ENCODE measurements at places on chromosomes 16 and 17.

DNA sequence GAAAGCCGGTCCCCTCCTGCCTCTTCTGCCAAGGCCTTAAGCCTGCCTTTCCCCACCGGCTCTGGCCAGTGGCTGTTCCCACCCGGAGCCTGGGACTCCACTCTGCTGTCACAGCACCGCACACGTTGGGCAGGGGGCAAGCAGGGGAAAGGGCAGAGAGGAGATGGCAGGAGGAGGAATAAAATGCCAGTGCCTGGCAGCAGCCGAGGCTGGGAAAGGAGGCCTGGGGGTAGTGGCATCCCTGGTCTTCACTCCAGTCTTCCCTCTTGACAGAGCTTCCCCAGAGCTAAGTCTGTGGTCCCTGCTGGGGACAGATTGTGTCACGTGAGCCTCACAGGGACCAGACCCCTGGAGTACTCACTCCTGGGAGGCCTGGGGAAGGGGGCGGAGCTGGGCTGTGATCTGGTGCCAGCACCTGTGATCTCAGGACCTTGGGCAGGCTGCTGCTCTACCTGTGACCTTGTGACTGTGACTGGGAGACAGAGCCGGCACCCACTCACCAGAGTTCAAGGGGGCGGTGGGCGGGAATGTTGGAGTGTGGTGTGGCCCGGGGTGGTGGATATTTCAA is 97.2 kb upstream of the GSE1 start:
- no peaks in the 10 kb centered on the region for H3K36me3 ChIP-seq
- no peak for DNase-seq
- H3K27ac ChIP-seq: peak overlapping the region; percentile 90
- no peak overlapping the region for H3K4me3 ChIP-seq

GRCh38 chr17:73562896-73563295 is 81.3 kb downstream of the SDK2 start:
- H3K4me1 ChIP-seq: peaks cover 6% of the 10 kb centered on the region
- no peak overlapping the region for H3K27ac ChIP-seq
- H3K4me3 ChIP-seq: no peak overlapping the region
- DNase-seq: peak; percentile 28
- no peaks in the 10 kb centered on the region for H3K36me3 ChIP-seq

DNA sequence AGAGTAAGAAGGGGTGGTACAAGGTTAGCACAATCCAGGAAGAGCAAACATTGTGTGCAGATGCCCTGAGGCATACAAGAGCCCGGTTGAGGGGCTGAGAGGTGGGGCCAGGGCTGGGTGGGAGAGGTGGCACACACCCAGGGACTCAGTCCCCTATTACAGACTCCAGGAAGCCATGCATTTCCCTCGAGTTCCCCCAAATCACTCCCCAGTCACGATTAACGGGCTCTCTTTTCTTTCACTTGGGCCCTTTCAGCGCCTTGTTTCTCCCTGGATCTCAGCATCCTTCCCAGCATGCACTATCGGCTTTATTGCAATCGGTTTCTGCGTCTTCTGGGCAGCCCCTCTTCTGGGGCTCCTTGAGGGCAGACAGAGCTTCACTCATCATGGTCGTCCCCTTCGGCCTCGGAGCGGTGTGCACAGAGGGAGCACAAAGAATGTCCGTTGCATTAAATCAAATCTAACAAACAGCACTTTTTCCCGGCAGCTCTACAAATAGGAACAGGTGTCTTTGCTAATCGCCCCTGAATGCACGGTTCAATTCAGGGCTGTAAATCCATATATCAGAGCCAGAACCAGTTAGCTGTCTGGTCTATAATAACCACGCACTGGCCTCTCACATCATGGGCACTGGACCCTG is 184.6 kb upstream of the HSBP1 start:
- peaks cover 34% of the 10 kb centered on the region for H3K27me3 ChIP-seq
- H3K4me3 ChIP-seq: no peak overlapping the region
- no peak overlapping the region for H3K27ac ChIP-seq
- DNase-seq: no peak

- H3K36me3 ChIP-seq: no peaks in the 10 kb centered on the region
- no peak overlapping the region for H3K27ac ChIP-seq
- H3K4me1 ChIP-seq: peaks cover 19% of the 10 kb centered on the region
Measured at GRCh38 chr17:66383333-66383732, 80.9 kb downstream of the PRKCA start.

GRCh38 chr16:30065943-30066760 is 592 bp downstream of the ALDOA start:
- H3K27ac ChIP-seq: peak overlapping the region; percentile 78
- H3K4me1 ChIP-seq: peaks cover 30% of the 10 kb centered on the region
- H3K4me3 ChIP-seq: peak overlapping the region; percentile 99
- DNase-seq: no peak
- no peaks in the 10 kb centered on the region for H3K27me3 ChIP-seq
- peaks cover 48% of the 10 kb centered on the region for H3K36me3 ChIP-seq

DNA sequence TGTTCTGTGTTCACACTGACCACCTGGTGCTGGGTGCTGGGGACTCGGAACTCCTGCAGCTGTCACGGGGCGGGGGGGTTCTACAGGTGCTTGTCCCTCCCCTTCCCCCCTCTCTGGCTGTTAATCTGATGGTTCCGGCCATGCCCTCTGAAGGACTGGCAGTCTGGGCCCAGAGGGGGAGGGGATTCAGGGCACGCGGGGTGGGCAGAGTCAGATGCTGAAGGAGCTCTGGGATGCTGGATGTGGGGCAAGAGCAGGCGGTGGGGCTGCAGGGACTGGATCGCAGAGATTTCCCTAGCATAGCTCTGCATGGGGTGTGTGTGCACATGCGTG is 5.4 kb upstream of the TBX21 start:
- H3K4me1 ChIP-seq: no peaks in the 10 kb centered on the region
- H3K27ac ChIP-seq: no peak overlapping the region
- no peak overlapping the region for H3K4me3 ChIP-seq

DNA sequence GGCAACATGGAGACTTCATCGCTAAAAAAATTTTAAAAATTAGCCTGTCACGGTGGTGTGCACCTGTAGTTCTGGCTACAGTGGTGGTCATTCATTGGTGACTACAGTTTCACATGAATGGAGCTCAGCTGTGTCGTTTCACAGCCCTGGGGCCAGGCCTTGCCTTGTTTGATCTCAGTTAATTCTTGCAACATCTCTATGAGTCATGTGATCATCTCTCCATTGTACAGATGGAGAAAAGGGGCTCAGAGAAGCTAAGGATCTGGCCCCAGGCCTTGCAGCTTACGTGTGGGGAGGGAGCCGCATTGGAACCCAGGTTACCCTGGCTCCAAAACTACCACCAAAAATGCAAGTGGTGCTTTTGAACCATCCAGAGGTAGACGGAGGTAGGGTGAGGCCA is 49.4 kb downstream of the GDE1 start:
- no peaks in the 10 kb centered on the region for H3K27me3 ChIP-seq
- no peak overlapping the region for H3K27ac ChIP-seq
- H3K4me1 ChIP-seq: no peaks in the 10 kb centered on the region
- H3K4me3 ChIP-seq: no peak overlapping the region
- no peak for DNase-seq
- H3K36me3 ChIP-seq: no peaks in the 10 kb centered on the region

- H3K4me3 ChIP-seq: no peak overlapping the region
- DNase-seq: no peak
- no peaks in the 10 kb centered on the region for H3K36me3 ChIP-seq
Measured at GRCh38 chr16:5903153-5903552, 805.6 kb upstream of the EEF2KMT start.

- no peak overlapping the region for H3K4me3 ChIP-seq
- H3K36me3 ChIP-seq: no peaks in the 10 kb centered on the region
- H3K27me3 ChIP-seq: peaks cover 12% of the 10 kb centered on the region
- no peaks in the 10 kb centered on the region for H3K4me1 ChIP-seq
Measured at GRCh38 chr17:13885550-13885949, 183.8 kb upstream of the COX10 start.

DNA sequence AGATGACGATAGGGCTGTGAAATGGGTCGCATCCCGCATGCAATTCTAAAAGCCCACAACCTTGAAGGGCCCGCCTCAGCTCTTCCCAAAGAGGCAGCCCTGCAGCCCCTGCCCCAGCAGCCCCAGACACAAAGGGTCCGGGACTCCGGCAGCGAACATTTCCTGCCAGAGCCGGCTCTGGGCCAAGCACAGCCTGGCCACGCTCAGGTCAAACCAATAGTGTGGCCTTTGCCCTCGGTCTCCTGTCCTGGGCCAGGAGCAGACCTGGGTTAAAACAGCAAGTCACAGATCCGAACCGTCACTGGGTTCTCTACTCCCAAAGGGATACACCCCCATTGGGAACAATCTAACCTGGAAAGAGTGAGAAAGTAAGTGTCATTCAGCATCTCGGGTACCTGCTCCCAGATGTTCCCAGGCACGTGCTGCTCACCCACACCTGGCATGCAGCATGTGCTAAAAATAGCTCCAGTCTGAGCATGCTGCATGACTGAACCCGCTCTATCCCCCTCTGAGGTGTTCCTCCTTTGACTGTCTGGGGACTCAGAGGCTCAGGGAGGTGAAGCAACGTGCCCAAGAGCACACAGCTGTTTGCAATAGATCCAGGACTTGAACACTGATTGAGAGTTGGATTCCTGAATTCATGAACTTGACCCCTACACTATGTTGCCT is 22.2 kb upstream of the ATP2A3 start:
- no peaks in the 10 kb centered on the region for H3K4me1 ChIP-seq
- no peaks in the 10 kb centered on the region for H3K36me3 ChIP-seq
- no peak for DNase-seq
- H3K27ac ChIP-seq: no peak overlapping the region
- H3K4me3 ChIP-seq: no peak overlapping the region

DNA sequence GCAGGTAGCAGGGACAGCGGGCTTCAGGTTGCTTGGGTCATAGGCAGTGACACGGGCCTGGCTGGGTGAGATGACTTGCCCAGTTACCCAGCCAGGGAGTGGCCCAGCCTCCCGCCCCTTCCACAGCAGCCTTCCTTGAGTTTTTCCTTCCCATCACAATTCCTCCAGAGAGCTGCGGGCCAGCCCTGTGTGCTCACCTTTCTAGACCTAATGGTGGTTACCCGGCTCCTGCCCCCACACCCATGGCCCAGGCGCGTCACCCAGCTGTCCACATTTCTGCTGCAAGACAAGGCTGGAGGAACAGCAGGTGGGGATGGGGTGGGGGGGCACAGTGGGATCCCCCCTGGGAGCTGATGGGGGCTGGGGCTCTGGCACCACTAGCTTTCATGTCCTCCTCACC is 203.2 kb downstream of the NTN1 start:
- no peak overlapping the region for H3K4me3 ChIP-seq
- H3K27ac ChIP-seq: no peak overlapping the region
- H3K27me3 ChIP-seq: no peaks in the 10 kb centered on the region
- H3K36me3 ChIP-seq: no peaks in the 10 kb centered on the region
- DNase-seq: no peak

- H3K27ac ChIP-seq: no peak overlapping the region
- H3K4me3 ChIP-seq: no peak overlapping the region
- H3K36me3 ChIP-seq: peaks cover 18% of the 10 kb centered on the region
- H3K27me3 ChIP-seq: no peaks in the 10 kb centered on the region
- H3K4me1 ChIP-seq: peaks cover 7% of the 10 kb centered on the region
- no peak for DNase-seq
Measured at GRCh38 chr16:47634727-47635126, 173.6 kb downstream of the PHKB start.

GRCh38 chr16:17023606-17024005 is 447.2 kb downstream of the XYLT1 start:
- H3K27ac ChIP-seq: no peak overlapping the region
- no peaks in the 10 kb centered on the region for H3K36me3 ChIP-seq
- H3K4me1 ChIP-seq: no peaks in the 10 kb centered on the region
- DNase-seq: no peak

DNA sequence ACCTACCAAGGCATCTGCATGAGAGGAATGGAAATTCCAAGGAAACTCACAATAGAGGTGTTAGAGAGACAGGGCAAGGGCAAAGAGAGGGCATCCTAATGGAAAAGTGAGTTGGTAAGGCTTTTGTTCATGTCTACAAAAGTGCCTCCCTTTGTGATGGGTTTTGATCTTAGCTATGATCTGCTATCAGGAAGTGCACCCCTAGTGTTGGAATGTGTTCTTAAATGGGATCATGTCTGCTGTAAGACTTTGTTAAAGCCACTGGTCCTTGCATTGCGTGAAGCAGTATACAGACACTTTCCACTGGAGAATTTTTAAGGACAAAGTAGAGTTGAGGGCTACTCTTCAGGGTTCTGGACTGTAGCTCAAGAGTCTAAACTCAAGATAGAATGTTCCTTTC is 92.0 kb downstream of the MAP2K6 start:
- no peaks in the 10 kb centered on the region for H3K27me3 ChIP-seq
- peak; percentile 49 for DNase-seq
- H3K4me3 ChIP-seq: no peak overlapping the region
- no peak overlapping the region for H3K27ac ChIP-seq
- H3K4me1 ChIP-seq: peaks cover 8% of the 10 kb centered on the region

- H3K4me3 ChIP-seq: no peak overlapping the region
- DNase-seq: no peak
- peak overlapping the region; percentile 65 for H3K27ac ChIP-seq
- H3K4me1 ChIP-seq: peaks cover 18% of the 10 kb centered on the region
- no peaks in the 10 kb centered on the region for H3K36me3 ChIP-seq
Measured at GRCh38 chr16:58451265-58451689, 48.7 kb upstream of the NDRG4 start.

GRCh38 chr16:9054460-9054859 is 37.0 kb upstream of the HAPSTR1 start:
- no peak for DNase-seq
- H3K27me3 ChIP-seq: no peaks in the 10 kb centered on the region
- no peak overlapping the region for H3K4me3 ChIP-seq
- H3K36me3 ChIP-seq: no peaks in the 10 kb centered on the region

- H3K4me3 ChIP-seq: peak overlapping the region; percentile 99
- H3K4me1 ChIP-seq: peaks cover 10% of the 10 kb centered on the region
- no peaks in the 10 kb centered on the region for H3K36me3 ChIP-seq
- H3K27ac ChIP-seq: no peak overlapping the region
- DNase-seq: no peak
Measured at GRCh38 chr16:13920510-13920818, 510 bp downstream of the ERCC4 start.

DNA sequence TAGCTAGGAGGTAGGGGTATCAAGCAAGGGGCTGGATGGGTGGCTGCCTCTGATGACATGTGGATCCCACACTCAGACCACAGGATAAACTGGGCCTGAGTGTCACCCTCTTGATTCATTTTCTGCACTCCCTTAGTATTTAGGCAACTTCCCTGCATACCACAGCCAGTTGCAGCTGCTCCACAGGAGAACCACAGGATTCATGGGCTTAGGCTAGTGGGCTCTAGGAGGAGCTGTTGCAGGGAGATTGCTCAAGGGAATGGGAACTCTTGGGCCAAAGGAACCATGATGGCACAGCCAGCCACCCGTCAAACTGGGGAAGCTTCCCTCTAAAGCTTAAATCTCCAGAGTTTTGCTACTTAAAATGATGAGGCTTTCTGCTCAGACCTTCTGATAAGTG is 269.7 kb upstream of the ASIC2 start:
- H3K27me3 ChIP-seq: no peaks in the 10 kb centered on the region
- H3K36me3 ChIP-seq: no peaks in the 10 kb centered on the region
- no peaks in the 10 kb centered on the region for H3K4me1 ChIP-seq
- no peak overlapping the region for H3K27ac ChIP-seq
- DNase-seq: no peak

- H3K4me1 ChIP-seq: peaks cover 8% of the 10 kb centered on the region
- H3K27ac ChIP-seq: no peak overlapping the region
- H3K4me3 ChIP-seq: no peak overlapping the region
Measured at GRCh38 chr17:17570140-17570797, 21.2 kb downstream of the PEMT start.

- no peaks in the 10 kb centered on the region for H3K36me3 ChIP-seq
- no peaks in the 10 kb centered on the region for H3K27me3 ChIP-seq
- no peak overlapping the region for H3K27ac ChIP-seq
- DNase-seq: peak; percentile 54
- H3K4me3 ChIP-seq: no peak overlapping the region
Measured at GRCh38 chr16:70594569-70594968, 51.8 kb upstream of the IL34 start.

- H3K27me3 ChIP-seq: no peaks in the 10 kb centered on the region
- DNase-seq: no peak
- H3K36me3 ChIP-seq: no peaks in the 10 kb centered on the region
- no peaks in the 10 kb centered on the region for H3K4me1 ChIP-seq
- H3K4me3 ChIP-seq: no peak overlapping the region
Measured at GRCh38 chr16:15539197-15539596, 103.8 kb downstream of the MARF1 start.

All from PC-3 (cell line).